Fibroblast of upper back skin (primary cell): ENCODE measurements at places on chromosomes 1 and 21.

GRCh38 chr1:53308506-53308905 lies 19.4 kb downstream of the LRP8 start:
- DNase-seq = no peak

DNA sequence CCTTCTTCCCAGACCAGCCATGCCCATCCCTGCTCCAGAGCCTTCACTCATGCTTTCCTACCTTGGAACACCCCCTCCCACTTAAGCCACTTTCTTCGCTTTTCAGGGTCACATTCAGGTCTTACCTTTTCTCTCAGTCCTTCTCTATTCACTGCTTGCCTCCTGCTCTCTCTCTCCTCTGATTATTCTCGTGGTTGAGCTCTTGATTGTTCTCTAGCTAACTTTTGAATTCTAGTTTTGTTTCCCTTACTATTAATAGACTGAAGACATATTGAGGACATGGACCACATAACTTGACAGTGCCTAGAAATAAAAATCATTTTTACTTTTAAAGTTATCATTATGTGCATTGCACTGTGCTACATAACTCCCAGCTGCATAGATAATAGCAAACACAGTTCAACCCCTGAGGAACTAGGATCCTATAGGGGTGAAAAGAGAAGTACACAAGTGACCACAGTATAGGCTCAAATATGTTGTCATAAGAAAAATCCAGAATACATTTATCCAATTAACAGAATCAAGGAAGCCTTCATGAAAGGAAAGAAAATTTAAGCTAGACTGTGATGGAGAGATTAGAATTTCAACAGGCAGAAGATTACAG lies 21.5 kb downstream of the INSL5 start:
- no peak for DNase-seq

GRCh38 chr1:201176940-201177339 lies 13.7 kb upstream of the IGFN1 start:
- peak; percentile 33 for DNase-seq

- DNase-seq = no peak
These were observed 21.3 kb upstream of the FCRL2 start for GRCh38 chr1:157798211-157798610.

GRCh38 chr1:158931055-158931737 lies at the start of gene PYHIN1:
PYHIN1 (plus strand) TSS chr1:158931552; CDS start chr1:158936911, 5,359 bp downstream.
- DNase-seq = no peak

DNA sequence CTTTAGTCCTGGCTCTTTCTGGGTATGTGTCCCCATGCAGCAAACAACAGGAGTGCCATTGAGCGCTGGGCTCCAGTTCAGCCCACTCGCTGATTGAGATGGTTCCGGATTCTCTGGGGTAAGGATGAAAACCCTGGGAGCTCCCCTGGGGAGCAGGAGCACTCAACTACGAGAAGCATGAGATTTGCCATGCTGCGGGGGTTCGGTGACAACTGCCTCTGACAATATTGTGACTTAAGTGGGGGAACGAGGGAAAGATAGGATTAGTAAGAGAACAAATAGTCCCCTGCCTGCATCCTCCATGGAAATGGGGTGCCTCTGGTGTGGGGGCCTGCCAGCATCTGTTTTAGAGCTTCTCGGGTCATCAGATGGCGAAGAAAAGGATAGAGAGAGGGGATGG lies 123.6 kb upstream of the IPO9 start:
- no peak for DNase-seq

GRCh38 chr1:83583351-83584014 lies 415.4 kb downstream of the TTLL7 start:
- peak; percentile 13 for DNase-seq

GRCh38 chr1:66947267-66947666 lies 22.5 kb downstream of the MIER1 start:
- no peak for DNase-seq

DNA sequence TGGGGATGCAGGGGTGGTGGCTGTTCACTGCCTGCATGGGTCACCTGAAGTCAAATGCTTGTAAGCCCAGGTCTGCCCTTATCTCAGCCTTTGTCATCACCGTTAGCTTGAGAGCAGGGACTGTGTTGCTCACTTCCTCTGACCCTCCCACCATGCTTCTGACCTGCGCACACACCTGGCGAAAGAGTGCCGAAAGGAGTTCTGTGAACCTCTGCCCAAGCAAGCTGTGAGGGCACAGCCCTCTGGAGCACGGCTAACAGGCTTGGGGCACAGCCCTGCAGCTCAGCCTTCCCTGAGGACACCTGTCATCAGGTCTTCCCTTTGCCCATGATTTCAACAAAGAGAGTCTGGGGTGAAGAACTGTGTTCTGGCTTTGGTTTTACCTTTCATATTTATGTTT lies 93.8 kb downstream of the SUSD4 start:
- no peak for DNase-seq

DNA sequence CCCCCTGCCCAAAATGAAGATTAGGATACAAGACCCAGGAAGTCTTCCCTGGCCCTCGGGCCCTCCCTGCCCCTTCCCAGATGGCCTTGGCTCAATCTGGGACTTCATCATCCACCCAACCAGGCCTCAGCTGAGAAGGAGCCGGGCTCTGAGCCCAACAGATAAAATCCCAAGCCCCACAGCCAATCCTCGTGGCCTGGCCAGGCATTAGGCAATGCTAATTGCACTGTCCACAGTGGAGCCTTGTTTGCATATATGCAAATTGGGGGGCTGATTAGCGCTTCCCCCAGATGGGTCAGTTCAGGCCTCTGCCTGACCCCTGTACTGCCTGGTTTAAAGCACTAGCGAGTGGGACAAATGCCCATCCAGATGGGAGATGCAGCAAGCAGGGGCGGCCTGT lies 34.9 kb downstream of the IGSF21 start:
- DNase-seq = no peak

GRCh38 chr1:216824511-216824910 lies 101.3 kb upstream of the ESRRG start:
- DNase-seq = no peak

DNA sequence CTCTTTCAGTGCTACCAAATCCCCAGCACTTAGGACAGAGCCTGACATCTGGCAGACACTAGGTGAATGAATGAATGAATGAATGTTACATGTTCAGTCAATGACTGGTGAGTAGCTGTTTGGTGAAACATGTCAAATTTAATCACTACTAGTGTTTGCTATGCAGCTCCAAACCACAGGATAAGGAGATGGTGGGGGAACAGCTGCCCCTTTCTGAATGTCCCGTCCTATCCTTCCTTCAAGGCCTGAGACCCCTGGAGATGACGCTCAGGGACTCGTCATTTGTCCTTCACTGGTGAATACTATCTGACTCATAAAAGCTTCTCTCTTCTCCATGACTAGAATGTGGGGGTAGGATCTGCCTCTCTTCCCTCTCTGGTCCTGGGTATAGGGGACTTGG lies 175.4 kb downstream of the HIVEP3 start:
- peak; percentile 74 for DNase-seq

- DNase-seq = peak; percentile 60
These were observed 23.8 kb upstream of the PPP1R15B start for GRCh38 chr1:204435381-204435831.

DNA sequence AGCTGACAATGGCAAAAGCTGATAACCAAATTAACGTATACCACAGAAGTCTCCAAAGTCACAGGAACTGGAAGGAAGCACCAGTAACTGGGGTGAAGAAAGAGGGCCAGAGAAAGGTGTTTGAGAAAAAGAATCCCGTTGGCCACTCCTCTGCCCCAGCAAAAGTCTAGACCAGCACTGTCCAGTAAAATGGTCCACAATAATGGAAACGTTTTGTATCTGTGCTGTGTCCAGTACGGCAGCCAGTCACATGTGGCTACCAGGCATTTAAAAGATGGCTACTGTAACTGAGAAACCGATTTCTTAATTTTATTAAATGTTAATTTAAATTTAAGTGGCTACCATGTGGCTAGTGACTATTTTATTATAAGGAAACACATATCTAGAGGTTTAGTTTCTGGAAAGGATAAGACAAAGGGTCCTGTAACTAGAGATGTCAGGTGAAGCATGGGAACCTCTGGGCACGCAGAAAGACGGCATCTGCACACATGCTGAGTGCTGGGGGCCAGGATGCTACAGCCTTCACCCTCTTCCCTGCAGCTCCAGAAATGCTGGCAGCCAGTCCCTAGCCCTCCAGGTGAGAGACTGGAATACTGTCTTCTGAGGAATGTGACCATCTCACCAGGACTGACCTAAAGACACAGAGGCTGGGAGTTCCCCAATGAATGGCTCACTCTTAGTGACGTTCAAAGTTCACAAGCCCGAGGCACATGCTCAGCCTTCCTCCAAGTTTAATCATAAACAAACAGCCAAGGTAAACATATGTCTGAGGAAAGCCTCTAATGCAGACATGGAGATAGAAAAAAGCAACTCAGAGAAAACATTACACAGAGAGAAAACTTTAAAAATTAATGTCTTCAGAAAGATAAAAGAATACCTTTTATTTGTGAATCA lies 50.7 kb downstream of the JAK1 start:
- DNase-seq = no peak

GRCh38 chr1:15618077-15618654 lies 908 bp downstream of the DDI2 start:
- DNase-seq = no peak

DNA sequence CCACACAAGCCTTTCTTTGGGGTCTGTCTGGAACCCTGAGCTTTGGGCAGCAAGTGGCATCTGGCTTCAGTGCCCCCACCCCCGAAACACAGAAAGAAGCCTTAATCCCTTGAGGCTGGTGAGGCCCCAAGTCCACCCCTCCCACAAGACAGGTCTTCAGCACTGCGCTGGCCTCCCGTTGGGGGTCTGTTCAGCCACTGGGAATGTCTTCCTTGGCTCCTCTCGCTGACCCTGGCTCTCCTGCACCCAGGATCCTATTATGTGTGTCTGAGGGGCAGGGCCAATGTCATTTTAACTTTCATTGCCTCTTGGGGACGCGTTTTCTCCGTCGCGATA lies 26.9 kb downstream of the ATP8B2 start:
- DNase-seq = no peak

DNA sequence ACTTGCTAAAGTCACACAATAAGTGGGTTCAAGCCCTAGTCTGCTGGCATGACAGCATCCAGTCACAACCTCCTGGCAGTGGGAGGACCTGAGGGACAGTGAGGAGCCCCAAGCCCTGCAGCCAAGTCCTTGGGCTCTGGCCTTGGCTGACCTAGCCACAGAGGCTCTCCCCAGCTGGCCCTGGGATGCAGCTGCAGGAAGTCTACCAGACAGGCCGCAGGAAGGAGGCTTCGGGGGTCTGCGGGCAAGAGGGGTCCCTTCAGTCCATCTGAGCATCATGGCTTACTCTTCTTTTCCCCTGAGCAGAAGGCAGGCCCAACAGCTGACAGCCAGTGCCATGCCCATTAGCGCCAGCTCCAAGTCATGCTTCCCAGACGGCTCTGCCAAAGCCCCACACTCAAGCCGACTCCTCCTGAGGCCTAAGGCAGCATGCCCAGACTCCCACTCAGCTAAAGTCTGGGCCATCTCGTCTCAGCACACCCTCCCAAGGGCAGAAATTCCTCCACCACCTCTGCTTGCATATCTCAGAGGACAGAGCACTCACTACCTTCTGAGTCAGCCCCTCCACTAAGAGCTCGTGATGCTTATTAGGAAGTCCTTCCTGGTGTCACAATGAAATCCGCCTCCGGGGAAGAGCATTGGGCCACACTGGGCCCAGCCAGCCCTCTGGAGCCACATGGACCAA lies 20.1 kb downstream of the SLC1A7 start:
- DNase-seq = peak; percentile 47

GRCh38 chr1:197303463-197303862 lies 35.4 kb downstream of the CRB1 start:
- DNase-seq = no peak

DNA sequence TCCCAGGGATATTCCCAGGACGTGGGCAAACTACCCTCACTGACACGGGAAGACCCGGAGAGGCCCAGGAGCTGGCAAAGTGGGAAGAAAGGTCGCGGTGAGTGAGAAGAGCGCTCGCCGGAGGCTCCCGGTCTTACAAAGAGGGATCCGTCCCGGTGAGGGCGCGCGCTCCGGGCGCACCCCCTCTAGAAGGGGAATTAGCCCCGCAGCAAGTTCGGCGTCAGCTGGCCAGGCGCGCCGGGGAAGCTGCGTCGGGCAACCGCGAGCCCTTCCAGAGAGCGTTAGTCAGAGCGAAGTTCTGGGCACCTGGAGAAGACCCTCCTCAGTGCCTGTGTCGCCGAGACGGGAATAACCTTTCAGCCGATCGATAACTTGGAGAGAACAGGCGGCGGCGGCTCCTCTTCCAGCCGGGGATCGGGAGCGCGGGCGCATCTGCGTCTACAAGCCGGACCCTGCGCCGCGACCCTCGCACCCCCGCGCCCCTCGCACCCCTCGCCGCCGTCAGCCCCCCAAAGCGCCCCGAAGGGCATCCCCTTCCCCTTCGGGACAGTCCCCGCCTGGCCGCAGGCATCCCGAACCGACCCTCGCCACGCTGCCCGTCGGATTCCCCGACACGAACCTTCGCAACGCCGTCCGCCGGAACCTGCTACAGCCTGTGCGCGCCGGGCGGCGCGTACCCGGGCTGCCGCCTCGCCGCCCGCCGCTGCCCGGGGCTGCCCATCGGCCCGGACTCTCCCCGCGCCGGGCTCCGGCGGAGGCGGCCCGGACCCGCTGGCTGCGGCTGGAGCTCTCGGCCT lies 485 bp downstream of the SIPA1L2 start:
- DNase-seq = no peak

- no peak for DNase-seq
These were observed 6.7 kb upstream of the CD55 start for GRCh38 chr1:207314816-207315215.

DNA sequence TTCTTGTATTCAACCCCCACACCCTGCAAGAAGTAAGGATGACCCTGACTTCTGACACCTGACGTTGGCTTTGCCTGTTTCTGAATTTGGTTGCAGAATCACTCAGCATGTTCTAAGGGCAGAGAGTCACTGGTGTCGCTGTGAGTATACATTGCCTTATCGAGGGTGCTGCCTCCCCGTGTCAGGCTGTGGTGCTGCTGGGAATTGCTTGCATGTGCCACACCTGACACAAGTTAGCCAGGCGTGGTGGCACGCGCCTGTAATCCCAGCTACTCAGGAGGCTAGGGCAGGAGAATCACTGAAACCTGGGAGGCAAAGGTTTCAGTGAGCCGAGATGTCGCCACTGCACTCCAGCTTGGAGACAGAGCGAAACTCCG lies 45.9 kb downstream of the WDR4 start:
- DNase-seq = no peak

- DNase-seq = no peak
These were observed 6.4 kb upstream of the LRP8 start for GRCh38 chr1:53334312-53334711.

- no peak for DNase-seq
These were observed 5.7 kb upstream of the RIPK4 start for GRCh38 chr21:41772351-41773080.
